EH (cell line): ENCODE measurements at places on chromosomes 1 and 21.

GRCh38 chr21:14557413-14557812 is 11.3 kb upstream of the SAMSN1 start:
- DNase-seq, result no peak

DNA sequence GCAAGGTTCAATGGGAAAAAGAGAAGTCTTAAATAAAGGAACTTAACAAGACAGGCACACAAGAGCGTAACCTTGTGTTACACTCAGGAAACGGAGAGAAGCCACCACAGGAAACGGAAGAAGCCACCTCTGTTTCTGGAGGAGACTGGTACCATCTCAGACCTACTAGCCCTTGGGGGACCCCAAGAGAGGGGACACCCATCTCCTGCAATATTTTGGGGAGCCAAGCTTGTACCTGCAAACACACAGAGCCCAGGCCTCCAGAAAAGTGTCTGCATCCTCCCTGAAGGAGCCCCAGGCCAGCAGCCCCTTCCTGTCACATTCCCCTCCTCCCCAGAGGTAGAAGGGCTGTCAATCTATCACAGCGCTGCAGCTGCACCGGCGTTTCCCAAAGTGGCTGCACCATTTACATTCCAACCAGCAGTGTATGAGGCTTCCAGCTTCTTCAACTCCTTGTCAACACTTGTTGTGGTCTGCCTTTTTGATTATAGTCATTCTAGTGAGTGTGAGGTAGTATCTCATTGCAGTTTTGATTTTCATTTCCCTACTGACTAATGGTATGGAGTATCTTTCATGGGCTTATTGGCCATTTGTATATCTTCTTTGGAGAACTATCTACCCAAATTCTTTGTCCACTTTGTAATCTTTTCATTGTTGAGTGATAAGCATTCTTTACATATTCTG is 23.0 kb upstream of the PADI1 start:
- no peak for DNase-seq

- DNase-seq, result no peak
Measured at GRCh38 chr1:94104776-94105580, 16.0 kb downstream of the ABCA4 start.

- DNase-seq, result no peak
Measured at GRCh38 chr1:83545066-83545862, 453.7 kb downstream of the TTLL7 start.

- no peak for DNase-seq
Measured at GRCh38 chr1:160859166-160859565, 3.5 kb downstream of the CD244 start.

GRCh38 chr1:215056584-215056983 is 26.0 kb upstream of the KCNK2 start:
- peak; percentile 80 for DNase-seq

GRCh38 chr1:91171898-91172297 is 150.1 kb upstream of the ZNF644 start:
- DNase-seq, result peak; percentile 2

DNA sequence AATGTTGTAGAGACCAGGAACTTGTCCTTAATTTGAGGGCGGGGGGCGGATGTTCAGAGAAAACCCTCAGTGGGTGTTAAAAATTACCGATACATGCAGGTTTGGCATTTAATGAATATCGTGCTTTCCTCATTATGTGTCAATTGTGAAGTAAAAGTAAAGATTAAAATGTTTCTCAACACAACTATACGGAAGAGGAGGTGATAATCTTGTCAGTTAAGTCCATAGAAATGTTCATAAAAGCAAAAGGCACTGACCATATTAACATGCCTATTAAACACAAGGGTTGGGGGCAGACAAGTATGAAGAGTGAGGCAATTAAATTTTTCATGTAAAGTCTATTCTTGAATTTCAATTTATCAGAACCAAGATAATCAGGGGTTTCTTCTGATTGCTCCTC is 1.3 kb downstream of the BRINP3 start:
- DNase-seq, result no peak

GRCh38 chr1:41745022-41745421 is 173.7 kb downstream of the HIVEP3 start:
- DNase-seq, result no peak

DNA sequence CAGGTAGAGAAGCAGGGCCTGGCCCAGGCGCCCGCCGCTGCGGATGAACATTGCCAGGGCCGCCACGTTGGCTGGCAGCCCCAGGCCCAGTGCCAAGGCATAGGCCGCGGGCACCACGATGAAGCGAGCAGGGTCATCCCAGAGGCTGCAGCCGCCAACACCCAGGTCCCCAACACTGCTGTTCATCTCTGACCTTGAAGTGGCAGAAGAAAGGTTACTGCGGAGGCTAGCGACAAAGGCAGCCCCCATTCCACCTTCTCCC is 8.0 kb downstream of the TMEM35B start:
- no peak for DNase-seq

DNA sequence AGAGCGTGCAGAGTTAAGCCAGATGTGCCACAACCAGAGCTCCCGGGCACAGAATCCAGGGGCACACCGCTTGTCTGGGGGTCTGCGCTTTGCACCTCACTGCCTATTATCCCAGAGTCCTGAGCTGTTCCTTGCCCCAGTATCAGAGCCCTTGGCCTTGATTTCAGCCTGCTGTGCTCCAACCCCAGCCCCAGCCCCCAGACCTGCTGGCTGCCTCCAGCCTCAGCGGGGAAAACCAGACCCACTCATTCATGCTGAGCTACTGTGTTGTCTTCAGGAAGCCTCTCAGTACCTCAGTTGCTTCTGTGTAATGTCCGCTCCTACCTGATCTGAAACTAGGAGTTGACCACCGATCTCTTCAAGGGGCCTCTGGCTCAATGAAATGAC is 1.1 kb downstream of the IKBKE start:
- no peak for DNase-seq

- peak; percentile 19 for DNase-seq
Measured at GRCh38 chr1:108962681-108963051, 618 bp downstream of the CLCC1 start.
